Activated T-cell treated with anti-CD3 and anti-CD28 coated beads, Interleukin-2, amount 50 U/mL, for 48 hours (primary cell): ENCODE measurements at places on chromosomes 13 and 19.
A peak's percentile ranks its signal among the peaks of the same experiment; 100 is the strongest.

GRCh38 chr19:45809643-45810159, 5.4 kb downstream of the RSPH6A start:
- no peak for DNase-seq

DNA sequence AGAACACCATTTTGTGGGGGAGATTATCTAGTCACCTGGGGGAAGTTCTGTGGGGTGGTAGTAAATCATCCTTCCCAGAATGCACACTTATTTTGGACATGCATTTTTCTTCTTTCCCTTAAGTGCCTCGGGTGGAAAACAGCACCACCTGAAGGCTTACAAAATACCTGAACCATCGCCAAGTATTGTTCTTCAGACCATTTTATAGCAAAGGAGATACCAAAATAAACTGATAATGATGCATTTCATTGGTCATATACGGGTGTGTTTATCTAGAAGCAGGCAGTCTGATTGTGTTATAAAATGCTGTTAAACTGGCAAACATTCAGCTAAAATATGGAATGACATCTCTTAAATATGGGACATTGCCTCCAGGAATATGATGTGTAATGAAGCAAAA, 1034.7 kb downstream of the SLITRK1 start:
- no peak for DNase-seq

- DNase-seq = no peak
Measured at GRCh38 chr13:51034906-51035305, 76.2 kb downstream of the C13orf42 start.

DNA sequence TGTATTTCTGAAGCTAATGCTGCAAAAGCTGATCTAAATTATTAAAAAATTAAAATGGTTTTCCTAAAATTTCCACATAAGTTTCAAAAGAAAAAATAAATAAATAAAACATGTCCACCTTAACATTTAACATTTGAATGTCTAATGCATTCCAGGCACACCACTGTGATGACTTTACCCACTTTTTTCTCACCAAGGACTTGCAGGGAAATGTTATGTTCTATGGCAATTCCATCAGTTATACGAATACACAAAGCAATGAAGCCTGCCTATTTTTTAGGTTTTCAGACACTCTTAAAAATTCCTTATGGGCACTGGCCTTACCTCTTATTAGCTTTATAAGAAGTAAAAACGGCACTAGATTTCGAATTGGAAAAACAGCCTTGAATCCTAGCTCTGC, 10.2 kb downstream of the TSC22D1 start:
- no peak for DNase-seq

DNA sequence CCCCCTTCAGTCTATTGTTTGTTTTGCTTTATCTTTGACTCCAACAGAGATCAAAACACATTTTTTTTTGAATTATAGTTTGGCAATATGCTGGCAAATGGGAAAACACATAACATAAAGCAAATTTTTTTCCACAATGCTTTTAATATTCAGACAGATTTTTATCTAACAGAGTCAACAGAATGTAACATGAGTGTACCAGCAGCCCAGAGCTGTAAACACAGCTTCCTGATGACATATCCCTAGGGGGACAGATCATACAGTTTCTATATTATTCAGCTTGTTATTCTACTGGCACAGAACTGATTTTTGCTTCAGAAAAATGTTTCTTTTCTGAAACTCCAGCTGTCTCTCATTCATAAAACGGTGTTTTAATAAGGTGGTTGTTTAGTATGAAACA, 168.8 kb downstream of the OLFM4 start:
- no peak for DNase-seq

GRCh38 chr19:5466072-5466471, 10.9 kb downstream of the ZNRF4 start:
- DNase-seq = no peak

DNA sequence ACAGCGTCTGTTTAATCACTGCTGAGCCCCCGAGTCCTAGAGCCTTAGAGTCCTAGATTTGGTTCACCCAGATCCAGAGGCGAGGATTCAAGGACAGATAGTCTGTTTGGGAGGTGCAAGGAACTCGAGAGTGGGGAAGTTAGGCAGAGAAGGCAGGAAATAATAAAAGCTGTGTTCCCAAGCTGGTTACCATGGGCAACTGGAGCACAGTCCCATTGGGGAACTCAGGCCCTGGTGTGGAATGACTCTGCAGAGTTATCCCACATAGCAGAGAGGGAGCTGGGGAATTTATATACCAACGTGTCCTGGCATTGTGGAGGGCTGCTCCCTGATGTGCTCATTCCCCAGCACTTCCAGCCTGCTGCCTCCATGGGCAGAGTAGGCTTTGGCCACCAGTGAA, 9.7 kb downstream of the IGSF23 start:
- DNase-seq = no peak

GRCh38 chr19:10152100-10152499, 32.4 kb upstream of the EIF3G start:
- no peak for DNase-seq

DNA sequence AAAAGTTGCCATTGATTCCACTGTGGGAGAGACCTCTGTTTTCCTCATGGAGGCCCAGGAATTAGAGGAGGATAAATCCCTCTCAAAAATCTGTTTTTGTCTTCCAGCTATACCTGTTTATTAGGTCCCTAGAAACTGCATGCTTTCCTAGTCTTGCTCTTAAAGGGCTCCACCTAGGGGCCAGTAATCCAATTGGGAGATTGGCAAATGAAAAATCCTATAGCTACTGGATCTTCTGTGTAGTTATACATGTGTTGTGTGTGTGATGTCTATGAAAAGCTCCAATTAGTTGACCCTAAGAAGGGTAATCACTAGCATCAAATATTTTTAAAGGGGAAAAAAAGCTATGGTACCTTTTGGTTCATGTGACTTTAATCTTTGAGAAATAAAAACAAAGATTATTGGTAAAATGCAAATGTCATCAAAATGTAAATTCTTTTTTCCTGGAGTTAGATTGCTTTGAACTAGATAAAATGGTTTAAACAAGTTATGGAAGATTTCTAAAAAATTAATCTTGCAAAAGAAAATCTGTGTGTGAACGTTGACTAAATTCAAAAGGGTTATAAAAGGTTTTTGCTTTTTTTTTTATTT, 63.4 kb upstream of the C1QTNF9B start:
- DNase-seq = no peak

GRCh38 chr13:112464720-112465119, 88.6 kb downstream of the SPACA7 start:
- peak; percentile 7 for DNase-seq

GRCh38 chr19:35346193-35347052, 1.3 kb upstream of the FFAR1 start:
- peak; percentile 84 for DNase-seq

DNA sequence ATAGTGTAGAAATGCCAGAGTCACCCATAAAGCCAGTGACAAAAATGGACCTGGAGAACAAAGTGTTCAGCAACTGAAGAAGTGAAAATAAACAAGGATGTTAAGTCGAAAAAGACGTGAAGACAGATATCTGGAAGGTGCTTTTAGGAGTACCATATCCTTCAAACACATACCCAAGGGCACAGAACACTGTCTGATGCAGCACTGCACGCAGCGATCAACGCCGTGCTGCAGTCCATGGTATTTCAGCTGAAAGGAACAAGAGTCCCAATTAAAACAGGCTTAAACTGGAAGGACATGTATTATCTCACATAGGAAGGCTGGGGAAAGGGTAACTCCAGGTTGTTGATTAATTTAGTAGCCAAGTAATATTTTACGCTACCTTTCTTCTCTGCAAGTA, 108.2 kb downstream of the SGCG start:
- no peak for DNase-seq

DNA sequence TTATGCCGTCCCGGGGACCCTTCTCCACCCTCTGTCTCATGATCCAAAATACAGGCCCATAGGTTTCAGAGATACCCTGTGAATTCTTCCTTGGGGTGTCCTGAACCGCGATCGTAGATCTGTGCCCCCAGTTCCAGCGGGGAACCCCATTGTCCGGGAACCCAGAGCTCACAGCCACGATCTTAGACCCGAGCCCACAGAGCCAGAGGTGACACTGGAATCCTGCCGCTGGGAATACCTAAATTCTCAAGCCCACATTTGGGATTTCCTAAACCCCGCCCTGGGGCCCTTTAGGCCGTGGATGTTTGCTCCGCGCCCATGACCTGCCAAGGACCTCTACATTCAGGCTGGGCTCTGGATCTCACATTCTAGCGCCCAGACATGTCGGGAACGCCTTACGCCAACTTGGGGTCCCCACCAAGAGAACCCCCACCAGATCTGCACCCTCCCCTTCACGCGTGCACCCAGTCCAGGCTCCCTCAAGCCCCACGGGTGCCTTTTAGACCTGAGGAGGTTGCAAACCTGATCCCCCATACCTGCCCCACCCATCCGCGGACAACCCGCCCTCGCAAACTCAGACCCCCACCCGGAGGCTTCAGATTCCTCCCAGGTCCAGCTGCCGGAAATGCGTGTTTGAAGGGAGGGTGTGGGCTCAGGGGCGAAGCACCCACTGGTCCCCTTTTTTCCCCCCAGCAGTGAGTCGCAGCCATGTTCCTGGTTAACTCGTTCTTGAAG, 605 bp downstream of the CAPNS1 start:
- peak; percentile 75 for DNase-seq

- DNase-seq = peak; percentile 82
Measured at GRCh38 chr19:42420055-42420544, 7.1 kb downstream of the LIPE start.
